ENCODE measurements at places on chromosomes 16 and 17. TPM values are rescaled to one million over a fixed set of nuclear protein-coding genes. Genes with fewer than 3 reads are reported as not detected.

The ABCC6 gene
- total RNA-seq: under 0.01 TPM

The KRT24 gene
- not detected for total RNA-seq

The KRTAP4-9 gene
- total RNA-seq: not detected

The CALB2 gene
- total RNA-seq: not detected

The KRT39 gene
- not detected for total RNA-seq

The KRT33B gene
- total RNA-seq: not detected

The EVI2A gene
- 0.80 TPM for total RNA-seq

The CENPV gene
- 38.4 TPM for total RNA-seq

The CSF3 gene
- total RNA-seq: 8.0 TPM

The ALDH3A1 gene
- 0.93 TPM for total RNA-seq

The AOC2 gene
- 0.80 TPM for total RNA-seq

The CCL17 gene
- not detected for total RNA-seq

The BIRC5 gene
- total RNA-seq: 57.2 TPM

The ZNF629 gene
- 10.6 TPM for total RNA-seq

The KRT32 gene
- not detected for total RNA-seq

The TNFRSF12A gene
- 62.6 TPM for total RNA-seq

The CCDC154 gene
- not detected for total RNA-seq

The SPATA32 gene
- total RNA-seq: not detected

The KCNG4 gene
- not detected for total RNA-seq

The KRTAP3-2 gene
- total RNA-seq: not detected

The EEF2KMT gene
- 10.0 TPM for total RNA-seq

The KRTAP3-1 gene
- not detected for total RNA-seq

The SLFN14 gene
- not detected for total RNA-seq

The AATK gene
- total RNA-seq: 3.8 TPM

The RHBDL3 gene
- not detected for total RNA-seq

The GRAPL gene
- total RNA-seq: 21.1 TPM

The HNF1B gene
- not detected for total RNA-seq

The TAC4 gene
- not detected for total RNA-seq

The SMARCE1 gene
- total RNA-seq: 120 TPM

The CCL8 gene
- total RNA-seq: not detected

The SSTR5 gene
- total RNA-seq: not detected

The NPIPA8 gene
- 0.22 TPM for total RNA-seq

The HBQ1 gene
- not detected for total RNA-seq

The SEZ6 gene
- total RNA-seq: not detected

The SOST gene
- total RNA-seq: not detected

The CCL14 gene
- 51.3 TPM for total RNA-seq

The KRTAP4-8 gene
- not detected for total RNA-seq

The SPNS3 gene
- 0.22 TPM for total RNA-seq

The DNASE1L2 gene
- total RNA-seq: 0.36 TPM

The SLX4 gene
- 6.3 TPM for total RNA-seq

The CDIP1 gene
- 26.1 TPM for total RNA-seq

The CCL4L2 gene
- total RNA-seq: not detected

The TPSD1 gene
- total RNA-seq: not detected

The TXNL4B gene
- 12.3 TPM for total RNA-seq

The VPS4A gene
- 41.4 TPM for total RNA-seq

The WWP2 gene
- 36.3 TPM for total RNA-seq

All from thoracic aorta endothelial cell (primary cell).